ENCODE measurements at places on chromosomes 13 and 19.

GRCh38 chr19:14402332-14403144 lies 16.6 kb downstream of the DDX39A start:
- DNase-seq = peak; percentile 77

- no peak for DNase-seq
Observed at GRCh38 chr19:1397838-1398237, 3.5 kb downstream of the GAMT start.

GRCh38 chr19:50046649-50047503 lies 21.1 kb downstream of the ZNF473 start:
- DNase-seq = no peak

GRCh38 chr13:58476206-58476918 lies 844.8 kb downstream of the PCDH17 start:
- no peak for DNase-seq

GRCh38 chr13:48578516-48579164 lies 45.8 kb upstream of the RCBTB2 start:
- DNase-seq = peak; percentile 27

DNA sequence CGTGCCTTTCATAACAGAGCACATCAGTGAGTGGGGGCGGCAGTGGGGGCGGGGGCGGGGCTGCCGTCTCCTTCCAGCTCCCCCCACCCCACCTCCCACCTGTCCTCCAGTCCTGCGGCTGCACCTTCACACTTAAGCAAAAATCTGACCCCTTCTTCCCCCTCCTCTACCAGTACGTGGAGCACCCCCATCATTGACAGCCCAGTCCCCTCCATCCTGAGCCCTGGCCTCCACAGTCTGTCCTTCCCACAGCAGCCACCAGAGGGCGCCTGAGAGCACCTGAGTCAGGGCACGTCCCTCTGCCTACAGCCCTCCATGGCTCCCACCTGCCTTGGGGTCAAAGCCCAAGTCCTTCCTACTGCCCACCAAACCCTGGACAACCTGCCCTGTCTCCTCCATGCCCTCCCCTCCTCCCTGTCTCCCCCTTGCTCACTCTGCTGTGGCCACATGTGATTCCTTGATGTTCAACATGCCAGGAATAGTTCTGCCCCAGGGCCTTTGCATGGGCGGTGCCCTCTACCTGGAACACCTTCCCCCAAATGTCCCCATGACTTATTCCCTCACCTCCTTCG lies 4.0 kb downstream of the EBI3 start:
- peak; percentile 4 for DNase-seq

- no peak for DNase-seq
Observed at GRCh38 chr13:50910485-50910805, 854 bp downstream of the RNASEH2B start.

All from bronchial epithelial cell (primary cell).